ENCODE measurements at places on chromosomes 16 and 17.

DNA sequence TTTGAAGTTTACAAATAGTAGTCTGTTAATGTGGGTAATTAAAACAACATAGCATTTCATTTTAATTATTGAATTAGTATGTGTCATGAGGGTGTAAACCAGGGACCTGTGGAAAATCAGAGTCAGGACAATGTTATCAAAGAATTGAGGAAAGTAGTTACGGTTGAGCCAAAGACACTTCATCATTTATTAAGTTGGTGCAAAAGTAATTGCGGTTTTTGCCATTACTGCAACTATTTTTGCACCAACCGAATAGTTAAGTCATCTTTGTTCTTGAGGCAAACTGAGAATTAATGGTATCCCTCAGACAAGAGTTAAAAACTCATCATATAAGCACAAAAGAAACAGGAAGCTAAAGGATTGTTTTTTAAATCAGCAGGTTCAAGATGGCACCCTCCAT, 593.7 kb downstream of the KCNJ2 start:
- no peak for DNase-seq

DNA sequence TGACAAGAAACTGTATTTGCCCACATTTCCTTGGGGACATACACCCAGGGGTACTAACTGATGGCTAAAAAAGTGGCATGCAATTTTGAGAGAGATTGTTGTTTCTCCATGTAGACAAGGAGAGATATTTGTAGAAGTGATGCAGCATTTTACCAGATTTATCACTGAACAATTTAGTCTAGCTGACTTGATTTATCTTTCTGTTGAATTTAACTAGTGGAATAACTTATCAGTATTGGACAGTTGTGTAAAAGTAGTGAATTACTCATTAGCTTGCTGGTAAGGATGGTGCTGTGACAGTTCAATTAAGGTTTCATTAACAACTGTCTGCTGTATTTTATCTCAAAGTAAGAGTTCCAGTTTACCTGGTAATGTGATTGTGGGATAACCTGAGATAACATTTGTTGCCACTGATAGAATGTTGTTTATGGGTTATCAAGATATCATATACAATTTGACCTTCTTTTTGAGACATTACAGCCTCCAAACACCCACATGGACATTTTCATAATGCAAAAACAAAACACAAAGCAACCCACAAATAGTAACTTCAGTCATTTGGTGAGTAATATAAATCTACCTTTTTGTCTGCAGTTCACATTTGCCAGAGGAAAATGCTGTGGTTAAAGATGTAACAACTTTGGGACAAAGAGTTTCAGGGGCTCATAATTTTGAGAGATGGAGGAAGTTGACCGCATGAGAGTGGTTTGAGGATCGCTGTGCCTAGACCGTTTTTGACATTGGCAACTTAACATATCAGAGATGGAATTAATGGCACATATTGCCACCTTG, 3.8 kb downstream of the NLK start:
- no peak for DNase-seq

GRCh38 chr16:82874672-82875071, 247.9 kb downstream of the CDH13 start:
- no peak for DNase-seq

DNA sequence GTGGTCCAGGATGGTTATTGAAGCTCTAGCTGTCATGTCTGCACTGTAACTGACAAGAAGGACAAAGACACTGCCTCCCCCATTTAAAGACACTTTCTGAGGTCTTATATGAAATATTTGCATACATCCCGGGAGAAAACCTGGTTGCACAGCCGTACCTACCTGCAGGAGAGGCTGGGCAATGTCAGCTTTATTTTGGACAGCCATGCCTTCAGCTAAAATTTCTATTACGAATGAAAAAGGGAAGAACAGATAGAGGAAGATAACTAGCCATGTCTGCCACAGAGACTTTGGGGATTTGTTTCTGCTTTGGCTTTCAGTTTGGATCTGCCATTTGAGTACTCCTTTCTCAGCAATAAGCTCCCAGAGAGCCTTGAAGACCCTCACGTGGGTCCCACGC, 19.0 kb downstream of the SLC7A6 start:
- DNase-seq, result no peak

DNA sequence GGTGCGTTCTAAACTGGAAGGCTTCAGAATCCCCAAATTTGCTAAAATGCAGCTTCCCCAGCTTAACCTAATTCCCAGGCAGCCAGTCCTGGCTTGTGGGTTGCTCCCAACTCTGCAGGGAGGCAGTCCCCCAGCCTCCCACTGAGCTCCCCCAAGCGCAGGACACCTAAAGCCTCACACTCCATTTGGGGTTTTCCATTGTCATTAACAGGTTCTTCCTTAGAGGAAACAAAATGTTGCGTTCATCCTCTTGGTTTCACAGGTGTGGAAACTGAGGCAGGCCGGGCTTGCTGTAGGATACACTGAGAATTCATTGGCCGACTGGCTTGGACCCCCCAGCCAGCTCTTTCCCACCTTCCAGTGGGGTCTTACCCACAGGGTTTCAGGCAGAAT, 2.3 kb upstream of the TAC4 start:
- no peak for DNase-seq

- DNase-seq, result no peak
Measured at GRCh38 chr17:38891441-38891840, 21.6 kb downstream of the LASP1 start.

DNA sequence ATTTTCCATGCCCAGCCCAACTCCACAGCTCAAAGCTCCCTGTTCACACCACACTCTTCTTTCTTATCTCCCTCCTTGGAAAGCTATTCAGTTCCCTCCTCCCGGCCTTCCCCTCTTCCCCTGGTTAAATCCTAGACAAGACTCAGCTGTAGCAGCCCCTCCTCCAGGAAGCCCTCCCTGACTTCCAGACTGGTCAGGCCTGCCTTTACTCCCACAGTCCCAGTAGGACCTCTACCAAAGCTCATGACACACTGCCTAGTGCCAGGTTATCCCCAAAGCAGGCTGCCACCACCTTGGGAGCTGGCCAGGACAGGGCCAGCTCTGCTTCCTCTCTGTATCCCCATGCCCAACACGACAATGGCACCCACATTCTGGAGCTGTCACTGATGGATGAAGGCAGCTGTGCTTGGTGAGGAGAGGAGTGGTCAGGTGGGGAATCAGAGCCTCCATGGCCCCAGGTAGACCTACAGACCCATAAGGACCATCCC, 50.0 kb downstream of the BEAN1 start:
- no peak for DNase-seq

DNA sequence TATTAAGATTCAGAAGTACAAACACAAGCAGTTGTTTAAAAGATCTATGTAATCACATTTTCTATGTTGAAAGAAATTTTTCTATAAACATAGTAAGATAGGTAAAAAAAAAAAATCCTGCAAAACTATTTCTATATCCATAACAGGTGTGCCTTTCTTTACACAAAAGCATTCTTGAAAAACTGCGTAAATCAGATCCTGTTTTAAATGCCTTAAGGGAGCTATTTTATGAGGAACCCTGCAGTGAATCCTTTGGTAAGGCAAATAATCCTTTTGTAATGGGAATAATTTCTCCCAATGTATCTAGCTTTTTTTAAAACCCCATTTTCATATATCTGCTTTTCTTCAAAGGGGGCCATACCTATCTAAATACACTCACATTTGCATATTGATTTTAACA, 157.3 kb downstream of the AATF start:
- DNase-seq, result no peak

- no peak for DNase-seq
Measured at GRCh38 chr16:56419740-56420548, 5.4 kb downstream of the AMFR start.

DNA sequence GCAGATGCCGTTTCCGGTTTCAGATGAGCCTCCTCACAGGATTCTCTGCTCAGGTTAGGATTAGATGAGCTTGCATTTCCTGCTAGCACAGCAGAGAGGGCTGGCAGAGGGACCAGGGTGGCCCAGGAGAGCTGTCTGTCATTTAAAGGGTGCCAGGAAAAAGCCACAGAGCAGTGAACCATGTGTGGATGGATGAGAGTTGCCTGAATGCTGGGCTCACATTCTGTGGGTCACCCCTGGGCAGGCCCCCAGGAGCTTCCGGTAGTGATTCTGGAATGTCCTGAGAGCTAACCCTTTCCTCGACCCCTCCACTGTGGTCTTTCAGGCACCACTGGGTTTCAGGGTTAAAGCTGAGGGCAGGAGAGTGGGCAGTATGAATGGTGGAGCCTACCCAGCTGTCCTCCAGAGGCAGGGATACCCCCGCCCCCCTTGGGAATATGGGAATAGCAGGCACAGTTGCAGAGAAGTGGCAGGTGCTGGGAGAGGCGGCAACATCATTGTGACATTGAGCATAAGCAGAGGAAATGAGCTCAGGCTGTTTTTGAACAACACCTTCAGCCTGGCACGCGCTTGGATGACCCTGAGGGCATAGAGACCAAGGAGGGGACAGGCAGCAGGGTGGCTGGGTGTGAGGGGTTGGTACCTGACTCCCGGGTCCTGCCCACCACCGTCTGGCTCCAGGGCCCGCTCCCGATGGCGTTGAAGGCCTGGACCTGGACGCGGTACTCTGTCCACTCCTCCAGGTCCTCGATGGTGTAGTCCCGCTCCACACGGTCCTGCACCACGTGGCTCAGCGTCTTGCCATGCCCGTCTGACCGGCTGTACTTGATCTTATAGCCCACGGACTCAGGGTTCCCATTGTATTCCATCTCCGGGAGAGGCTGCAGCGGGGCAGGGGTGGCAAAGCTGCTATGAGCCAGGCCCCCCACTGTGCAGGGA, 83.0 kb upstream of the CDC42EP4 start:
- no peak for DNase-seq

- no peak for DNase-seq
Measured at GRCh38 chr16:58154345-58154744, 25.2 kb upstream of the CFAP20 start.

GRCh38 chr17:19447085-19447583, 36.1 kb downstream of the RNF112 start:
- no peak for DNase-seq

GRCh38 chr17:18251204-18251603, 7.3 kb downstream of the FLII start:
- DNase-seq, result no peak

DNA sequence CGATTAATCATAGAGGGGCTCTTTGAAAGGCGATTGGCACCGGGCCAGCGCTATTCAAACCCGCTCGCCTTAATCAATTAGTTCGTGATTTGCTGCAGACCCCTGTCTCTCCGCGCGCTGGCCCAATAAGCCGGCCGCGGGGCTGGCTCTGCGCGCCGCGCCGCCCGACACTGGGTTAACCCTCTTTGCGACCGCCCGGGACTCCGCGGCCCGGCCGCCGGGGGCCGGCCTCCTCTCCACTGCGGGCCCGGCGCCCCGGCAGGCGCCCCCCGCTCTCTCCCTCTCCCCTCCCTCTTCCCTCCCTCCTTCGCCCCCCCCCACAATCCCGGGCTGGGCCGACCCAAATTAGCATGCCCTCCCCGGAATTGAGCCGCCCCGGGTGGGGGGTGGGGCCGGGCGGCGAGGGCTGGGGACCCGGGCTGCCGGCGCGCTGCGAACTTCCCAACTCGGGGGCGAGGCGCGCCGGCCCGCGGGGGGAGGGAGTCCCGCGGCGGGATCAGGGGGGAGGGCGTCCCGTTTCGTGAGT, 428 bp upstream of the SALL1 start:
- no peak for DNase-seq

DNA sequence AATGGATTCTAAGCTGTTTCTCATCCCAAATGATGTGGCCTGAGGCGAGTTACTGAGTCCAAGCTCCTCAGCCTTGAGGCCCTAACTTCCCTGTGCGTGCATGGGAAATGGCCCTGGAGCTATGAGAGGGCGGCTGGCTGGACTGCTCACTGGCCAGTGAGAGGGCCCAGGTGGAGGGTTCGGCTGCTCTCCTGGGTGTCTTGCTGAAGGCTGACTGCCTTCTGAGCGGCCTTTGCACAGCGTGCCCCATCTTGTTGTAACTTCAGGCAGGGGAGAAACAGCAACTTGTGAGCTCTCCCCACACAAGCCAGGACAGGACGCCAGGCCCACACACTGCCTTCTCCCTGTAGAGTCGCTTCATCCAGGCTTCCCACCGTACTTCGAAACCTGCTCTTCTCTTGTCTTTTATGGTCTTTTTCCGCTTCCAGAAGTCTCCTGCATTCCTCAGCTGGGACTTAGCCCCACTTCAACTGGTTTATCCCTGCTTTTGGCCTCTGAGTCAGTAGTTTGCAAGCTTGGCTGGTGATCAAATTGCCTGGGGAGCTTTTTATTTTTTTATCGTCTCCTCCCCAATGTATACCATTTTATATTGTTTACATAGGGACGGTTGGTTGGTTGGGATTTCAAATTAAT, 13.3 kb downstream of the CDH3 start:
- no peak for DNase-seq

- DNase-seq, result no peak
Measured at GRCh38 chr17:53896047-53896446, 73.3 kb downstream of the KIF2B start.

DNA sequence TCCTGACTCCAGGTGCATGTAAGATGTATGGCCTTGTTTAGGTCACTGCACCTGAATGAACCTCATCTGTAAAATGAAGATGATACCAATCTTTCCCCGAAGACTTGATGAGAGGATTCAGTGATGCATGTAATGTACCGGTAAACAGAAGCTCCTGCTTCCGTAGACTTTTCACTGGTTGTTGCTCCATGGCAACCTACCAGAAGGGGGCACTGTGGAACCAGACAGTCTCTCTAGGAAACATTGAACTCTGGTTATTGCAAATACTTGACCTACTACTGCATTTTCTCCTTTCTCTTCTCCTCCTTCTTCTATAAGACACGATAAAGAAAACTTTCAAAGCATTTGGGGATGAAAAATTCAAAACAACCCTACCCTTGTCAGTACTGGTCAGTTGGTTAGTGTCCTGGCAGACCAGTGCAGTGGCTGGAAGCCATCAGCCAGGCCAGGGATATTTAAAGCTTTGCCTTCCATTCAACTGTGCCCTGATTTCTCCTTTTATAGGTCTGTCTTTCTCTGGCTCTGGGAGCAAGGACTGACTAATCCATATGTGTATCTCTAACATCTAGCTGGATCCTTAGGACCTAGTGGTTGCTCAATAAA, 667.4 kb upstream of the SALL1 start:
- no peak for DNase-seq

- DNase-seq, result no peak
Measured at GRCh38 chr16:27547134-27547533, 2.6 kb downstream of the GTF3C1 start.

- no peak for DNase-seq
Measured at GRCh38 chr17:47802341-47803022, 19.1 kb downstream of the OSBPL7 start.

DNA sequence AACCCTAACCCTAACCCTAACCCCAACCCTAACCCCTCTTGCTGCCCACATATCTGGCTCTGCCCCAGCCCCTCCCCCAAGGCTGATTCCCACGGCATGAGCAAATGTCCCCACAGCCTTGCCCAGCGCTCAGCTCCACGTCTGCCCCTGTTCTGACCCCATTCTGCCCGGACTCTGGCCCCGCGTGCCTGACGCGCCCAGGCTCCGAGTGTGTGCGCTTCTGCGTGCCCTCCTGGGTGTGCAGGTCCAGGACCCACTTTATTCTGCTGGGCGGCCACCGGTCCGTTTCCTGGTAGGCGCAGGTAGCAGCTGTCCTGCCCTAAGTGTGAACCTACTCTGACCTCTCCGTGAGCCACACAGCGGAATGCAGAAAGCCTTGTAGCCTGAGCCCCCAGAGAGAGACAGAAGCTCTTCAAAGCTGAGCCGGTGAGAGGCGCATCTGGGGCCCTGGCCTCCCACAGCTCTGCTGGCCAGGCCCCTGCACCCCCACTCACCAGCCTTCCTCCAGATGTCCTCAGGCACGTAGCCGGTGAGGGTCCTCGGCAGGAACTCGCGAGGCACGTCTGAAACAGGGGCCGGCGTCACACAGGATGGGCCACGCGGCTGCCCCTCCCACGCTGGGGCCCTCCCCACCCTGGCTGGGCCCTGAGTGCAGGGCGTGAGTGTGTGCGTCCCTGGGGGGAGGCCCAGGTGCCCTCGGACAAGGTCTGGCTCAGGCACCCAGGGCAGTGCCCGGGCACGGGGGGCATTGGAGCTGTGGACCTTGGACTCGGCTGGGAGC, 14.0 kb upstream of the PABPN1L start:
- no peak for DNase-seq

Measured in activated gamma-delta T cell (primary cell).